RCC 7860 (cell line): ENCODE measurements at places on chromosomes 4 and X.

DNA sequence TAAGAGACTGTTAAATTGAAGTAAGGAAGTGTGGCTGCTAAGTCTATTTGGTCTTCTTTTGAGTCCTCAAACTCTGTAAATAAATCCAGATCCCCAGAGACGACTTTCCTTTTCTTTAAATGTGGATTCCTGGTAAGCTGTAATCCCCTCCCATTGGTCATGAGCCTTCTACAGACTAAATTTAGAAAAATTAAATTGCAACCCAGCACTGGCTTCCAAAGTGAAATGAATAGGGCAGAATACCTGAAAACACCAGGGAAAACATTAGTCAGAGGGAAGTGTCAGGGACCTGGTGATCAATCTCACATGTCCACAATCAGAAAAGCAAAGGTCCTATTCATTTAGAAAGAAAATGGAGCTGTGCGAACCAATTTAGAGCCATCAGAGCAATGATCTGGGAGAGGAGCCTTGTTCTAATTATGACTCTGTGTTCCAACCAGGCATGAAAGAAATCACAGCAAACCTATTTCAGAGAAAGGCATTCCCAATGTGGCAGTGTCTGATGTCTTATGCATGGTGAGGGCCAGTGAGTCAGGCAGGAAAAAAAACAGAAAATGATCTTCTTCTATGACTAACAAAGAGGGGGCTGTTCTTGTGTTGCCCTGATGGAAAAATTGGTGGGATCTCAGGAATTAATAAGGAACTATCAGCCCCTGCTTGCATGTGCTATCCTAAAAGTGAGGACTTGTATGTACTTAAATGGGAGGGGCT is 19.8 kb upstream of the CCDC149 start:
- DNase-seq, result peak; percentile 28

DNA sequence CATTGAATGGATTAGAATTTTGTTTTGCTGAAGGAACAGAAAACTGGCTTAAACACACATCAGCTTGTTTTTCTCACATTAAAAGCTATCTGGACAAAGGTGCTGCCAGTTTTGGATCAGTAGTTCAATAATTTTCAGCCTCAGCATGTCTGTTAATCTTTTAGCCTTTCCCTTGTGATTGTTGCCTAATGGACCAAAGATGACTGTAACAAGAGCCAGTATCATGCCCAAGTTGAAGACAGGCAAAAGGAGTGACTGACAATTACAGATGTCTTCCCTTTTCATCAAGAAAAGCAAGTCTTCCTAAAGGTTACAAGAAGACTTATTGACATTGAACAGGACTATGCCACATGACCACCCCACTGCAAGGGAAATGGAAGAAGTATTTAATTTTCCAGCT is 419.7 kb downstream of the MAPK10 start:
- DNase-seq, result no peak

GRCh38 chr4:96675896-96676295 is 836.0 kb downstream of the PDHA2 start:
- DNase-seq, result no peak

DNA sequence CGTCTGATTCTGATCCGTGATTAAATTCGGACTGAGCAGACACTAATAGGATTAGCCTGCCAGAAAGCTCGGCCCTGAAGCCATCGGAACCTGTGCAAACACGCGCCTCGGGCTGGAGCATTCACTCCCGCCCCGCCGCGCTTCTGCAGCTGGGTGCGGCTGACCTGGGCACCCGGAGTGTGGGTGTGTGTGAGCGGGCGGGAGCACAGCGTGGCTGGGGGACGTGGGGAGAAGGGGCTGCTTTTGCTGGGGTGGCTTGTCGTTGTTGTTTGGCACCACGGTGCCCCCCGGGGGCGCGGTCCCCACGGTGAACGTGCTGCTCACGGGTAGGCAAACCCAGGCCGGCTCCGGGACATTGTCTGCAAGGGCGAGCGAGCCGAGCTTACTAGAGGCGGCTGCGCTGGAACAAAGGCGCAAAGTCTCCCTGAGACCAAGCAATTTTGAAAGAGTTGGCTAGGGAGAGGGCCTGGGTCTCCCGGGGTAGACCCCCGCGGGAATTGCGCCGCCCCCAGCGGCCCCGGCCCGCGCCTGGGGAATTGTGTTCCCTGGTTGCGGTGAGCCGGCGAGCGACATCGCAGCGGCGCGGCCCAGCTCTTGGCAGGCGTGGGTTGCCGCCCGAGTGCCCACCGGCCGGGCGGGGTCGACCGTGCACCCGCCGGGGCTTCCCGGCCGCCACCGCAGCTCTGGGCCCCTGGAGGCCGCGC is 1.4 kb downstream of the MAMLD1 start:
- DNase-seq, result no peak

- DNase-seq, result peak; percentile 10
Observed at GRCh38 chrX:39726771-39727170, 371.0 kb downstream of the BCOR start.

DNA sequence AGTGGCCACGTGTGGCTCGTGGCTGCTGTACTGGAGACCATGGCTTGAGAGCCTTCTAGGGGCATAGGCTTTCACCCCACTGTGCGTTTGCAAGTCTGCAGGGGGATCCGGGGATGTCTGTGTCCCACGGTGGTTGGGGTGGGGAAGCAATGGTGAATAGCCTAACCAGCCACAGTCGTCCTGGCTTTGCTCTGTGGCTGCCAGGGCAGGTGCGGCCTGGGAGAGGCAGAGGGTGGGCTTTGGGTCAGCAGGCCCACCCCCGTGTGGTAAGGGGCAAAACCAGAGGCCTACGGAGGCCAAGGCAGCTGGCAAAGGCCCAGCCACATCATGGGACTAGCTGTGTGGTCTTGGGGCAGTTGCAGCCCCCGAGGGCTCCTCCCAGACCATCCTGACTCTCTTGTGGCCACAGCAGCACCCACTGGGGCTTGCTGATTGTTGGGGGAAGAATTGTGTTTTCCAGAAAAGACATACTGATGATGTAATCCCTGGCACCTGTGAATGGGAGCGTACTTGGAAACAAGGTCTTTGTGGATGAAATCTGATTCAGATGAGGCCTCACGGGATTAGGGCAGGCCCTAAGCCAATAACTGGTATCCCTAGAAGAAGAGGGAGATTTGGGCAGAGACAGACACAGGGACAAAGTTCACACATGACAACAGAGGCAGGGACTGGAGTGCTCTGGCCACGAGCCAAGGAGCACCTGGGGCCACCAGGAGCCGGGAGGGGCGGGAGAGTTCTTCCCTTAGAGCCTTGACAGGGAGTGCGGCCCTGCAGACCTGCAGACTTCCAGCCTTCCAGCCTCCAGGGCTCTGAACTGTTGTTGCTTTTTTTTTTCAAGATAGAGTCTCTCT is 2.9 kb downstream of the CPZ start:
- no peak for DNase-seq

- DNase-seq, result no peak
Observed at GRCh38 chr4:3009422-3009821, 46.1 kb downstream of the GRK4 start.
